ENCODE measurements at places on chromosomes 7 and 10.

DNA sequence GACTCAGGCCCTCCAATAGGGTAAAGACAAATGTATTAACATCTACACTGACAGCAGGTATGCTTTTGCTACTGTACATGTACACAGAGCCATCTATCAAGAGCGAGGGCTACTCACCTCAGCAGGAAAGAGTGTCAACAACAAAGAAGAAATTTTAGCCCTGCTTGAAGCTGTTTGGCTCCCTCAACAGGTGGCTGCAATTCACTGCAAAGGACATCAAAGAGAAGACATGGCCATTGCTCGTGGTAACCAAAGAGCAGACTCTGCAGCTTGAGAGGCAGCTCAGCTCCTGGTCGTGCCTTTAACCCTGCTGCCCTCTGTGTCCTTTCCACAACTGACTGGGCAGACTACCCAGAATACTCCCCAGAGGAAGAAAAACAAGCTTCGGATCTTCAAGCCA is 5.1 kb downstream of the AKR1B15 start:
- no peak for DNase-seq

DNA sequence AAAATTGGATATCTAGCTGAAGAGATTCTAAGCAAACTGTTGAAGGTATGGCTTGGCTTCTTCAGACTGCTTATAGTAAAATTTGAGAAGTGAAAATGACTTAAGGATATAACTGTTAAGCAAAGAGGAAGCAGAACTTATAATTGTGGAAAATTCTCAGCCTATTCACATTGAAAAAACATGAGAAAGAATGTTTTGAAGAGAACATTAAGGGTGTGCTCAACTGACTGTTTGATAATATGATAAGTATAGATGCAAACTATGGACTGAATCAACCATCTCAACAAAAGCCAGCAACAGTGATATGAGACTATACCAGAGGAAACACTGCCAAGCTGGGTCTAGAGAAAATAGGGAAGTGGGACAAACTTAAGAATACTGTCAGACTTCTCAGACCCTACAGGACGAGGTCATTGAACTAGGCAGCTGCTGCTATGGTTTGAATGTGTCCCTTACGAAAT is 133.1 kb upstream of the PPP1R3A start:
- no peak for DNase-seq

GRCh38 chr10:102286216-102286615 is 40.9 kb downstream of the GBF1 start:
- no peak for DNase-seq

DNA sequence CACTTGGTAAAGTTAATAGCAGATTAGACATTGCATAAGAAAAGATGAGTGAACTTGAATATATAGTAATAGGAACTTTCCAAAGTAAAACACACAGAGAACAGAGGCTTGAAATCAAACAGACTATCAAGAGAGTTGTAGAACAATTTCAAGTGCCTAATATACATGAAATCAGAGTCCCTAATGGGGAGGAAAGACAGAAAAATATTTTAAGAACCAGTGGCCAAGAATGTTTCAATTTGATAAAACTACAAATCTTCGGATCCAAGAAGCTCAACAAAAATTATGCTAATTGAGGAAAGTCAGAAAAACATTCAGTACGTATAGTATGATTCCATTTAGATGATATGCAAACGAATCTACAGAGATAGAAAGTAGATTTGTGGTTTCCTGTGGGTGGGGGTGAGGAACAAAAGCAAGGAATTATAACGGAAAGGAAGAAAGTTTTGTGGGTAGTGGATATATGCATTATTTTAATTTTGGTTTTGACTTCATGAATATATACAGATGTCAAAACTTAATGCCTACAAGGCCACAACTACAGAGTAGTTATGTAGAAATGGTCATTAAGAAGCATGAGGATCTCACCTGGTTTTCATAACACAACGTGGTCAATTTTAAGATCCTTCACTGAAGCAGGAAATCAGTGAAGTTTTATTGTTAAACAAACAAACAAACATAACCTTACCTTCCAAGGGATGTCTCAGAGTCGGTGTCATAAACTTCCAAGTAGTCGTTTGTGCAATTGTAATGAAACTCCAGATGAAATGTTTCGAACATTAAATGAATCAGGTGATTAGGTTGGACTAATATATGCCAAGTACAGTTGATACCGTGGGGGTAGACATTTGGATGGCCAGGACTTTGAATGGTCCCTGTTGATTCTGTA is 62.0 kb downstream of the CUBN start:
- DNase-seq = no peak

DNA sequence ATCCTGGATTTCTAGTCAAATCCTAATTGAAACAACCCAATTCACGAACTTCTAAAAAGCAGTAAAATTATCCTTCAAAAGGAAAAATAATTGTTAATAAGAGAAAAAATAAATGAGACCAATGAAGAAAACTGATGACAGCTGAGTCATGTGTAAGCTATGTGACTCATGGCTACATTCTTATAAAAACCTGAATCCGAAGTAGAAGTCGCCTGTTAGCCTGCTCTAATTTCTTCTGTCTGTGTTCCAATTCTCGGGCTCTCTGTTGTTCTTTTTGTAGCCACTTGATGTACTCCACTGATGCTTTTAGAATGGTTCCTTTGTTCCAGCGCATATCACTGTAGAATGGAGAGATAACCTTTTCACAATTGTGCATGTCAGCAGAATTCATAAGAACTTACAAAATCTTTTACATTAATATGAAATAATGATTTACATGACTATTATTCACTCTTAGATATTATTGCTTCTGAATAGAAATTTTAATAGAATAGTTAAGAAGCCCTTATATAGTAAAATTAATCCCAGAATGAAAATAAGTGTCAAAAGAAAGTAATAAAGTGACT is 88.8 kb downstream of the TFEC start:
- DNase-seq = no peak
